Mesothelial cell of epicardium (in vitro differentiated cells): ENCODE measurements at places on chromosomes 6 and 20. TPM values are rescaled to one million over a fixed set of nuclear protein-coding genes. Genes with fewer than 3 reads are reported as not detected.
A peak's percentile ranks its signal among the peaks of the same experiment; 100 is the strongest.

DNA sequence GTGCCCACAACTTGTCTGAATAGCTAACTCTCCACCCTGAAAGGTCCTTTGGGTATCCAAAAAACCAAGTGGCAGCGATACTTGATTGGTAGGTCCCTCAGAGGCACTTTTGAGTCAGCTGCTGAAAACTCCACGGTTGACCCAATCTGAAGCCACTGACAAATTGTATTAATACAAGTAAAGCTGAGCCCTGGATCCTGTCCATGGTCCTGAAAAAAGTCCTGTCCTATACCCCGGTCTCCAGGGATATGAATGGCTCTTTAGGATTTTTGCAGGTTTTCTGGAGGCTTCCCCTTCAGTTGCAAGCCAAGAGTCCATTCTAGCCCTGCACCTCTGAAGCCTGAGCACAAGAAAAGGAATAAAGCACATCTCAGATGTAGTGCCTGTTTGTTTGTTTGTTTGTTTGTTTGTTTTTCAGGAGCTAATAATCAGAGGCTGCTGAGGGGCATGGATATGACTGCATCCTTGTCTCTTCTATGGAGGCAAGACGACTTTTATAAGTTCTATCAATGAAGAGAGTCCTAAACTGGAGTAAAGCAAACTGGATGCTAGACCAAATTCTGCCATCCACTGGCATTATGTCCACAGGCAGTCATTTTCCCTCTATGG is 1.7 kb upstream of the SLC12A5 start:
- peak; percentile 66 for DNase-seq

GRCh38 chr6:134173936-134174671 is 121.7 kb upstream of the SLC2A12 start:
- peak; percentile 69 for DNase-seq

- DNase-seq = no peak
These were observed 23.9 kb upstream of the AHI1 start for GRCh38 chr6:135521431-135521830.

GRCh38 chr6:28897369-28897745 is 26.4 kb downstream of the TRIM27 start:
- no peak for DNase-seq

- no peak for DNase-seq
These were observed 301.3 kb upstream of the JARID2 start for GRCh38 chr6:14944593-14944992.

DNA sequence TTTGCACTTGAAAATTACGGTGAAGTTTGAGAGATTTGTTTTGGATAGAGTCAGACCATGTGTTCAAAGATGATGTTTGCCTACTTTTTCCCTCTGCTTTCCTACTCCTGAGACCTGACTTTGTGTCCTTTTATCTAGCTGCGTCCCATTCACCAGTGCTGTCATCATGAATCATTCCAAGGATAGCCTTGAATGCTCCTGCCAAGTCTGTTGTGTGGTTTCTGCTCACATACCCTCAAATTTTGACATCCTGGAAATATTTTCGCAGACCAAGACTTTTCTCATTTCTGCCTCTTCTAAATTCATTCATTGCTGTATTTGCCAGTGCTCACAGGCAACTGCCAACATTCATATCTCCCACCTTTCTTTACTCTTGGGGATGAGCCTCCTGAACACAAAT is 175.9 kb upstream of the SCGN start:
- no peak for DNase-seq

GRCh38 chr6:40552941-40553340 is 34.2 kb downstream of the LRFN2 start:
- DNase-seq = no peak

DNA sequence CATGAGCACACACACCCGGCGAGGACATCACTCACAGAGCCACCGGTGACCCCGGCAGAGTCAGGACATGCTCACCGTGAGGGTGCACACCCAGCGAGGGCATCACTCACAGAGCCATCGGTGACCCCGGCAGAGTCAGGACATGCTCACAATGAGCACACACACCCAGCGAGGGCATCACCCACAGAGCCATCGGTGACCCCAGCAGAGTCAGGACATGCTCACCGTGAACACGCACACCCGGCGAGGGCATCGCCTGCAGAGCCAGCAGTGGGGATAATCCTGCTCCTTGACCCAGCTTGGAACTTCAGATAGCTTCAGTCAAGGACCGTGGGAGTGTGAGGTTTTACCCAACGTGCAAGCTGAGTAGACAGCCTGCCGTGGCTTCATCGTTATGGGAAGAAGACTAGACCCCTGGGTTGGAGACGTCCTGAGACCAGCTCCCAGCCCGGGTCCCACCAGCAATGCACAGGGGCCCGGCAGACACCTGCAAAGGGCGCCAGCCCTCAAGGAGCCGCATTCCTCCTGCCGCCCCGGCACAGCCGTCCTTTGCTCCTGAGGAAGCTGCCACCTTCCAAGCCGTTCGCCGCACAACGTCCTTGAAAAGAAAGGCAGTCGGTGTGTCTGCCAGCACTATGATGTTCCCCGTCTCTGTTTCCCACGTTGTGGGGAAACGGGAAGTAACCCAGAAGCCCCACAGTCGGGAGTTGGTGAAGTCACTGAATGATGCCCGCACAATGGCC is 192.3 kb downstream of the DLL1 start:
- DNase-seq = peak; percentile 37

- no peak for DNase-seq
These were observed 27.8 kb downstream of the TNXB start for GRCh38 chr6:32081168-32081990.

DNA sequence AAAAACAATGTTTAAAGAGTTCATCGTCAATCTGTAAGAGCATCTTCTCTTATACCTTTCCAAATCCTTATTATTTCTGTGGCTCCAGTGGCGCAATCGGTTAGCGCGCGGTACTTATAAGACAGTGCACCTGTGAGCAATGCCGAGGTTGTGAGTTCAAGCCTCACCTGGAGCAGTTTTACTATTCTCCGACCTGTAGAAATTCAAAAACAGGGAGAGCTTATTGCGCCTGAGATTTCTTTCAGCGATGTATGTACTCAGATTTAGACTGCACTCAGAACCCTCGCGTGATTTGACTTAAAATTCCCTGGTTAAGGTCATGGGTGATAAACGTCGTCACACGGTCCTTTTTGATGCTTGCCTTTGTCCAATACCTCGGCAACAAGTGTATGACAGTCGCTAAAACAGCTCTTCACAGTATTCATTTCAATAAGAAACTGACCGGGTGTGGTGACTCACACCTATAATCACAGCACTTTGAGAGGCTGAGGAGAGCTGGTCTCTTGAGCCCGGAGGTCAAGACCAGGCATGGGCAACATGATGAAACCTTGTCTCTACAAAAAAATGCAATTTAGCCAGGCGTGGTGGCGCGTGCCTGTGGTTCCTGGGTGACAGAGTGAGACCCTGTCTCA is 11.9 kb downstream of the GPX5 start:
- peak; percentile 51 for DNase-seq

- DNase-seq = no peak
These were observed 41.4 kb downstream of the CBFA2T2 start for GRCh38 chr20:33531047-33531877.

- DNase-seq = no peak
These were observed 671 bp downstream of the E2F1 start for GRCh38 chr20:33685328-33686099.

The CST4 gene
- not detected in 3 replicates for total RNA-seq

The WFDC2 gene
- 57.8 to 61.9 TPM (median 61.3 TPM) in 3 replicates for total RNA-seq

The GRM1 gene
- 0.11 to 0.16 TPM in 2 of 3 replicates, not detected in the other for total RNA-seq

The HLA-DRA gene
- total RNA-seq = not detected in 3 replicates

The SSTR4 gene
- not detected in 3 replicates for total RNA-seq

The COL9A3 gene
- total RNA-seq = 573 to 576 TPM (median 576 TPM) in 3 replicates

The OPRL1 gene
- total RNA-seq = 2.2 to 2.6 TPM (median 2.5 TPM) in 3 replicates

The IYD gene
- not detected in 3 replicates for total RNA-seq

The LRRC1 gene
- 26.1 to 30.4 TPM (median 27.0 TPM) in 3 replicates for total RNA-seq

The ERVFRD-1 gene
- 0.20 to 0.25 TPM (median 0.23 TPM) in 3 replicates for total RNA-seq

The NKX2-2 gene
- not detected in 3 replicates for total RNA-seq

The ZSCAN9 gene
- total RNA-seq = 25.5 to 29.6 TPM (median 27.9 TPM) in 3 replicates

The CD109 gene
- total RNA-seq = 3.7 to 4.3 TPM (median 3.8 TPM) in 3 replicates

The SLC22A2 gene
- 0.07 TPM in 1 of 3 replicates, not detected in the others for total RNA-seq
